ACHN (cell line): ENCODE measurements at places on chromosomes 11 and 22.

DNA sequence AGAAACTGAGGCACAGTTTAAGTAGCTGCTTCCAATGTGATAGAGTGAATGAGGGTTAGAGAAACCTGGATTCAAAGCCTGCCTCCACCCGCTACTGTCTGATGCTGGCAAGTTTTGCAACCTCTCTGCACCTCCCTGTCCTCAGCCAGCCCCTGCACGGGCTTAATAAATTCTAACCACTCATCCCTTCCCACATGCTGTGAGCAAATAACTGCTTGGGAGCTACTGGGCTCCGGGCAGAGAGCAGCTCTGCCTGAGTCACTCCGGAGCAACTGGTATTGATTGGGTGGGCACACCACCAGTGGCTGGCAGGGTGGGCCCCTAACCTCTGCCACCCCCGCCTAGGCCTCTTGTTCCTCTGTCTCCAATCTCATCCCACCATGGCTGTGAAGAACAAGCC, 104.3 kb upstream of the SYT13 start:
- no peak for DNase-seq

- DNase-seq, result no peak
These were observed 7.2 kb downstream of the SEC14L6 start for GRCh38 chr22:30539368-30539767.

DNA sequence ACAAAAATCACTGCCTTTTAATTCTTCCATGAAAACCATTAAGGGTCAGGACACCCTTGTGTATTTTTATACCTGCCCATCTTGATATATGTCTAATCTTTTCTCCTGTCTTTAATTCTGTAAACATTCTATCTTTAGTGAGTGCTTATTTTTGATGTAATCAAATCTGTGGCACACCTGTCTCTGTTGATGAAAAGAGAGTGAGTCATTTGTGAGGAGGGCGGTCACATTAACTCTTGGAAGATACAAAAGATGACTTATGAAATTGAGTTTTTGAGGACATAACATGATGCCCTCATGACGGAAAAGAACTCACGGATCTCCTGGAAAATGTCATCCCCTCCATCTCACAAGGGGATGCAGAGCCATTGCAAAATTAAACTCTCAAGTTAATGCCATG, 206.5 kb upstream of the PGR start:
- no peak for DNase-seq

DNA sequence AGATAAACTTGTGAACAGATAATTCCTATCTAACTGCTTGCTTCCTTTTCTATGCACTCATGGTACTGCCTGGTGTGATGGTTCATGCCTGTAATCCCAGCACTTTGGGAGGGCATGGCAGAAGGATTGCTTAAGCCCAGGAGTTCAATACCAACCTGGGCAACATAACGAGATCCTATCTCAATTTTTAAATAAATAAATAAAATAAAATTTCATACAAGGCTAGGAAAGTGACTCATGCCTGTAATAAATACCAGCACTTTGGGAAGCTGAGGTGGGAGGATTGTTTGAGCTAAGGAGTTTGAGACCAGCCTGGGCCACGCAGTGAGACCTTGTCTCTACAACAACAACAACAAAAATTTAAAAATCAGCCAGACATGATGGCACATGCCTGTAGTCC, 166.6 kb downstream of the COMMD9 start:
- no peak for DNase-seq

- DNase-seq, result no peak
These were observed 13.9 kb upstream of the ADSL start for GRCh38 chr22:40332319-40332781.

DNA sequence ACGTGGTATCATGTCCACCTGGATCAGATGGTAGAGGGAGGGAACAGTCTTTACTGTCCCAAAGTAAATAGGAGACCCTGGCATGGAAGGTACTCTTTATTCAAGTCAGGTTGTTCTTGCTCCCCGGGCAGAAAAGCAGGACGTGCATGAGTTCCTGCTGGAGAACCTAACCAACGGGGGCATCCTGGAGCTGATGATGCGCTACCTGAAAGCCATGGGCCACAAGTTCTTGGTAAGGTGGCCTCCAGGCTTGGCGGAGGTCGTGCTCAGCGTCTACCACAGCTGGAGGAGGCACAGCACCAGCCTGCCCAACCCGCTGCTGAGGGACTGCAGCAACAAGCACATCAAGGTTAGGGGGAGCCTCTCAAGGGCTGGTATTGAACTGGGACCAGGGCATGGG, 48.7 kb downstream of the CABIN1 start:
- DNase-seq, result no peak
